ENCODE measurements at places on chromosomes 16 and 17. TPM values are rescaled to one million over a fixed set of nuclear protein-coding genes. Genes with fewer than 3 reads are reported as not detected.
A peak's percentile ranks its signal among the peaks of the same experiment; 100 is the strongest.

DNA sequence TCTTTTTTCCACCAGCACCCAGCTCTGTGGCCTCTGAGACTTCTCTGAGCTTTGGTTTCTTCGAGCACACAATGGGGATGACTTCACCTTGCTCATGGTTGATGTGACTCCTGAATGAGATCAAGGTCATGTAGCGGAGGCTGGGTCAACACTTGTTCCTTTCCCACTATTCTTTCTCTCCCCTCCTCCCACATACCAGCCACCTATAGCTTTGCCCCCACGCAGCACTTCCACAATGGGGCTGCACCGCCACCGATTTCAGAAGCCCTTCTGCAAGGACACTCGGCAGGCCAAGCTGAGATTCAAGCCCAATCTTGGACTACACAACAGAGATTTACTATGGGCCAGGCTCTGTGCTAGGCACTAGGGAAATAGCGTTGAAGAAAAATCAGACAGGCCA, 14.4 kb downstream of the TRIM25 start:
- ATAC-seq = no peak

The ARL5C gene
- not detected for total RNA-seq

- peak; percentile 69 for ATAC-seq
Measured at GRCh38 chr17:27529230-27529796, 73.1 kb downstream of the KSR1 start.

DNA sequence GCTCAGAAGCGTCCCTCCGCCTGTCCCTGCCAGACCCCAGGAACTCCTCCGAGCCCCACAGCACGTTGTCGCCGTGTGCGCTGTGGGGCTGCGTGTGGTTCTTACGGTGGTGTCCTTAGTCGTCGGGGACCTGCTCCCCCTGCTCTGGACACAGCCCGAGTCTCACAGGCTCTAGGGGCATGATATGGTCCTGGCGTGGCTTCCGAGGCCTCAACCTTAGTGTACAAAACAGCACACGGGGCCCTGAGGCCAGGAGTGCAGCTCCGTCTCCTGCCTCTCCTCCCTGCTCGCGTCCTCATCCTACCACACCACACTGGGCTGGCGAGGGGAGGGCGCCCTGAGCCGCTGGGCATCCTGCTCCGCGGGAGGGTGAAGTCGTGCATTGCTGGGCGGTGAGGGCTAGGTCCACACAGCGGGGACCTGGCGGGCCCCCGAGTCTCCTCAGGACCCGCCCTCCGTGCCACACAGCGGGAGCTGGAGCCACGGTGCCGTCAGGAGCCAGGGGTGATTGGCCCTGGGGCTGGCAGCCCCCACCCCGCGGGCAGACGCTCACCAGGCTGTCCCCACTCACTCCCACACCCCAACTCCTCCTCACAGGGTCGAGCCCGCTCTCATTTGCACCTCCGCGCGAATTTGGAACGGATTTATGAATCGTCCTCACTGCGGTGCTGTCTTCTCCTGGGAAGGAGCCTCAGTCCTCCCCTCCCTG, 1.2 kb upstream of the MAFG start:
- peak; percentile 3 for ATAC-seq

DNA sequence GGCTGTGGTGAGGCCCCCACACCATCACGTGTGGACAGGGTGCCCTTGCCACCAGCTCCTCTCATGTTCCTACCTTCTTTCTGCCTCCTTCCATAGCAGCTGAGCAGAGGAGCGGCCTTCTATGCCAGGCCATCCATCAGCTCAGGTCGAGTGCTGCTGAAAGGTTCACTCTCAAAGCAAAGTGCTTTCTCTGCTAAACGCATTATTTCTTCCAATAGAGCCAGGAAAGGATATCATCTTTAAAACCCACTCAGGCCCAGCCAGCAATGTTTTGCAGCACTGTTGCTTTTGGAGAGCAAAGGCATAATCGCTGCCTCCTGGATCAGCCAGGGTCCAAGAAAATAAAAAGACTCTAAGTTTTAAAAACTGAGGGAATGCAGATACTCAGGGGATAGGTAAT, 54.9 kb upstream of the GPRC5B start:
- ATAC-seq = no peak

DNA sequence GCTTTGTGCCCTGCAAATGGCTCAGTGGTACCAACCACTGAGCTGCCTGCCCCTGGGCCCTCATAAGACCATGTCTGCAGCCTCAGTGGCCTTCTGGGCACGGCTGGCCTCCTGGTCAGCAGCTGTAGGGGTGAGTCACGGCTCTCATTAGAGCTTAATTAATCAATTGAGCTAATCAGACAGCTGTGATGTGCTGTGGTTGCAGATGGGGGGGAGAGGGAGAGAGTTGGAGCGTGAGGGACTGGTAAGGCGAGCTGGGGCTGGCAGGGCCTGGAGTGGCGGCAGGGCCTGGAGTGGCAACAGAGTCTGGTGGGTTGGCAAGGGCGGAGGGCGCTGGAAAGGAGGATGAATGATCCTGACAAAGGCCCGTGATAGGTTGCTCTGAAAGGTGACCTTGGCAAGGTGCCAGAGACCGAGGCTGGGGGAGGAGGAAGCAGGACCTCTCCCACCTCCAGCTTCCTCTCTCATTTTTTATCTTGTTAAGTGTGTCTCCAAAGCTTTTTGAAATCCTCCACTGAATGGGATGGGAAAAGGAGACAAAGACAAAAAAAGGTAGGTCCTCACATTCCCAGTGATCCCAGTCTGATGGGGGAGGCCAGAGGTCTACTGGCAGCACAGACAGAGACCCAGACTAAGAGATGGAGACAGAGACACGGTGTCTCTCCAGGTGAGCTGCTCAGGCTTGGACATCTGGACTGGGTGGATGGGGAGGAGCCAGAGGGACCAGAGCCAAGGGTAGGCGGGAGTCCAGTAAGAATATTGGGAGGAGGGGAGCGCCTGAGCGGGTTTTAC, 41.6 kb downstream of the DCAKD start:
- peak; percentile 37 for ATAC-seq

DNA sequence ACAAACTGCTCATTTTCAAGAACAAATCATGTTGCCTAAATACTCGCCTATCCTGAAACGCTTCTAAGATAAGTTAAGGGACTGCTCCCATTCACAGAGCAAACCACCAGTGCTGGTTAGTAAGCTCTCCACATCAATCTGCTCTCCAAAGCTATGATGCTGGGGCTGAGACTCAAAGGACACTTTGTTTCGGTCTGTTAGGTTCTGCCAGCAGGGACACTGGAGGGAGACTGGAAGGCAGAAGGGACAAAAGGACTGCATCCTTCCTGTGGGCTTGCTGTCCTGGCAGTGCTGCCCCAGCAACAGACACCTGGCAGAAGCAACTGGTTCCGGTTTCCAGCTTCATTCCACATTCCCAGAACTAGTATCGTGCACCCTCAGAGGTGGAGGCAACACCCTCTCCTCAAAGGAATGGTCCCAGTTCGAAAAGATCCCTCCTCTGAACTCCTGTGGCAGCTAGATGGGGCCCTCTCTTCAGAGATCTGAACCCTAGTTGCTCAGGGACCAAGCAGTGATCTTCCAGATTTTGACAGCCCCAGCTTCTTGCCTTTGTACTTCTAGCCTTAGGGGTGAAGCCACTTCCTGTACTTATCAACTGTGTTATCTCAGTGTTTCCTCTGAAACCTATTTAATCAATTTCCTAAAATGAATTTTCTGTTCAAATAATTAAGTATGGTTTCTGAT, 73.4 kb upstream of the GSG1L start:
- ATAC-seq = no peak

The CCL1 gene
- not detected for total RNA-seq

The HOXB5 gene
- 48.8 TPM for total RNA-seq

DNA sequence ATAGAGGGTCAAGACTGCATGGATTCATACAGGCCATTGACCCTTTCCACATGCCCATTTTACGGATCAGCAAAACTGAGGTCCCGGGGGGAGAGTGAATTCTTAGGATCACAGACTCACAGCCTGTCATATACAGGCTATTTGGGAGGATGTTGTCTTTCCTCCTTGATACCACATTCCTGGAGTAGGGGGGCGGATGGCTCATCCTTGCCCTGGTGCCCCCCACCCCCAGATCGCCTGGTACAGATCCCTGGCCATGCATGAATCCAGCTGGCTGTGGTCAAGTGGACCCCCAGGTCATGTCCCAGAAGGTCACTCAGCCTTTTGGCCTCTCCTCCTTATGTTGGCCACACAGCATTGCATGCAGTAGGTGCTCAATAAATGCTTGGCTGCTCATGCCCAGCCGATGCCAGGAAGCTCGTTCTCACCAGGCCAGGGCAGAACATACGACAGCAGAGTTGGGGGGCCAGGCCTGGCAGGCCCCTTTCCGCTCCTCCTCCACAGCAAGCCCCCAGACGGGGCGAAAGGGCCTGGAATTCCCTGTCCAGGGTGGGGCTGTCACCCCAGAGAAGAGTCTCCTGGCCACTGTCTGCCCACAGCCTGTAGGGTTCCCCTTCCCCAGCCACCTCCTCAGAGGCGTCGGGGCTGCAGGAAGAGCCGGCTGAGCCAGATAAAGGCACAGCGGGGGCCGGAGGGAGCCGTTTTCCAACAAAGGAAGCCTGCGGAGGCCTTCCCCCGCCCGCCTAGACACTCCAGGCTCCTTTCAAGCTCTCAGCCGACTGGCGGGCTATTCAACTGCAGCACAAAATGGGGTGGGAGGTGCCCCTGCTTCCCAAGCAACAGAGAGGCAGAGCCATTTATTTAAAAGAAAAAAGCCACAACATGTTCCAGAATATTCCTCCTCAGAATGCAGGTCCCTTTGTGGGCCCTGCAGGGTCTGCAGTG, 215.7 kb upstream of the CIBAR2 start:
- ATAC-seq = no peak

DNA sequence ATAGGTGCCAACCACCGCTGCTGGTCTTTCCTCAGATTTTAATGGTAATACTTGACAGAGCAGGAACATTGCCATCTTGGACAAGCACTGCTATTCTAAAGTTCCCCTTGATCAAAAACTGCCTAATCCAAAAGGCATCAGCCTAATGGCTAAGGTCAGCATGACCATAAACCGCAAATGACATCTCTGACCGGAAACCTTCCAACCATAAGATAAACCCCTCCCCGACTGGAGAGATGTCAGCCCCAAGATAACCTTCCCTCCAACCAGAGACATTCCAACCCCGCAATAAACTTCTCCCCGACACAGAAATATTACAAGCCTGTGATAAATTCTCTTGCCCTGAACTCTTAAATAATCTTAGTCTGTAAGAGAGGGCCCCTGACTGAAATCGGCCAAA, 7.4 kb upstream of the DHX40 start:
- ATAC-seq = no peak

- no peak for ATAC-seq
Measured at GRCh38 chr16:81585785-81586184, 141.2 kb downstream of the CMIP start.

GRCh38 chr16:11100239-11100750, 155.7 kb downstream of the SOCS1 start:
- no peak for ATAC-seq

GRCh38 chr17:63173903-63174302, 207.9 kb downstream of the TANC2 start:
- ATAC-seq = no peak

The TRAPPC1 gene
- 87.1 TPM for total RNA-seq

The STX1B gene
- 16.3 TPM for total RNA-seq

GRCh38 chr17:82920150-82920549, 80.3 kb upstream of the ZNF750 start:
- ATAC-seq = no peak

The COTL1 gene
- 710 TPM for total RNA-seq

- peak; percentile 3 for ATAC-seq
Measured at GRCh38 chr17:4514206-4514605, 15.5 kb downstream of the SPNS2 start.

DNA sequence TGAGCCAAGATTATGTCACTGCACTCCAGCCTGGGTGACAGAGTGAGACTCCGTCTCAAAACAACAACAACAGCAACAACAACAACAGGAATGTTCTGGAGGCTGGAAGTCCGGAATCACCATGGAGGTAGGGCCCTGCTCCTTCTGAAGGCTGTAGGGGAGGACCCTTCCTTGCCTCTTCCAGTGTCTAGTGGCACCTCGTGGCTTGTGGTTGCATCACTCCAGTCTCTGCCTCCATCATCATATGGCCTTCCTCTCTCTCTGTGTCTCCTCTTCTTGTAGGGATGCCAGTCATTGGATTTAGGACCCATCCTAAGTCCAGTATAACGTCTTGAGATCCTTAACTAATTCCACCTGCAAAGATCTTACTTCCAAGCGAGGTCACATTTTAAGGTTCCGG, 14.0 kb downstream of the NAGPA start:
- no peak for ATAC-seq

DNA sequence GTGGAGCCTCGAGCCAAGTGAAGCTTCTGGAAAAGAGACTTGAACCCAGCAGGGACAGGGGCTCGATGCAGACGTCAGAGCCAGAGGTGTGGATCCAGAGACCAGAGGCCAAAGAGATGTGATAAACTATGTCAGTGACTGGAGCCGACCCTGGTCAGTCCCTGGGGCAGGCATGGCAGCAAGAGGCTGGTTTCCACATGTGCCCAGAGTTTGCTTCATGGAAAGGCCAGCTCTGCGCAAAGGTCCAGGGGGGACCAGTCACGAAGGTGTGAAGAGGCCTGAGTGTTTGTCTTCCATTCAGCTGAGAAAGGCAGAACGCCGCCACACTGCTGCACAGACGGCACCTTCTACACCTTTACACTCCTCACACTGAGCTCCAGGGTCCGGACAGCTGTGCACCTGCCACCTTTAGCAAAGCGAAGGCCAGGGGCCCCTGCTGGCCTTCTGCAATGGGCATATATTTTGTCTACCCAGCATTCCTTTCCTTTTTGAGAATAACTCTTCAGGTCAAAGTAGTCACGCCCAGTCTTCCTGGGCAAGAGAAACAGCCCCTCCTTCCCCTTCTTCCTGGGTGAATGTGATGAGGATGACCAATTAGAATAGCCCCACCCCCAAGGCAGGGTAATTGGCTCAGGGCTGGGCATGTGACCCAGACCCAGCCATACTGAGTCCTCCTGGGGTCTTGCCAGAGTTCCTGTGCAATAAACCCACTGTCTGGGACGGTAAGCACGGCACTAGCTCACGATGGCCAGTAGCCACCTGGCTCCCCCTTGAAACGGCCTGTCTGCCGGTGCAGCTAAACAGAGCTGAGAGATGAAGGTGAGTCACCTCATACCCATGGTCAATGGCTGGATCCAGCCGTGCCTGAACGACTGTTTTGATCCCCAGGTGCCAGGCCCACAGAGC, 2.3 kb upstream of the RPH3AL start:
- no peak for ATAC-seq

DNA sequence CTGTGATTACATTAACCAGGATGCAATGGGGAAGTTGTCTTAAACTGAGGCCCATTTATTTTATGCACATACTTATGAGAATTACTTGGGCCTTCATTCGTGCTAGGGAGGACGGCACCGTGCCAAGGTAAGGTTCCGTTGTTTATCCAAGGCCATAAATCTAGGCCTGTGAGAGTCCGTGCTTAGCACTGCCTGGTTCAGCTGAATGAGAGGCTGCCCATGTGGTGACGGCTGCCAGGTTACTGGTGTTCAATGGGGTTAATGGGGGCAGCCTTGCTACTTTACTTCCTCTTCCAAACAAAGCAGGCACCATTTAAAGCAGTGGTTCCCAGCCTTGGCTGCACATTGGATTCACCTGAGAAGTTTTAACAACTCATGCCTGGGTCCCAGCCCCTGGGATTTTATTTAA, 135.1 kb upstream of the NOL11 start:
- ATAC-seq = peak; percentile 50

Measured in motor neuron (in vitro differentiated cells).